ENCODE measurements at places on chromosomes 4 and X.

DNA sequence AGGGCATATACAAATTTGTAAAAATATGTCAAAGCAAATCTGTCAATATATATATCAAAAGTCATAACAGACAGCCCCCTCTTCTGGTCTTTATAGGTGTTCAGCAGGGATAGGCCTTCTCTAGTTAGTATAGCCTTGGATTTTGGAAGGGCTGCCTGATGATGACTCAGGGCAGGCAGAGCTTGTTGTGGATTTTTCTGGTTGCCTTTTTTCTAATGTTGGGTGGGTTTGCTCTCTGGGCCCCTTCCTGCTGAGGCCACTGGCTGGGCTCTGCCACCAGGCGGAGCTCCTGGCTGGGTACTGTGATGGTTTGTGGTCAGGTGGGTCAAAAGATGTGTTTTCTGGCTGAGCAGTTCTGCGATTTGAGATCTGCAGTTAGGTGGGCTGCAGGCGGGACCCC lies 294.2 kb downstream of the GRIA2 start:
- DNase-seq, result no peak

DNA sequence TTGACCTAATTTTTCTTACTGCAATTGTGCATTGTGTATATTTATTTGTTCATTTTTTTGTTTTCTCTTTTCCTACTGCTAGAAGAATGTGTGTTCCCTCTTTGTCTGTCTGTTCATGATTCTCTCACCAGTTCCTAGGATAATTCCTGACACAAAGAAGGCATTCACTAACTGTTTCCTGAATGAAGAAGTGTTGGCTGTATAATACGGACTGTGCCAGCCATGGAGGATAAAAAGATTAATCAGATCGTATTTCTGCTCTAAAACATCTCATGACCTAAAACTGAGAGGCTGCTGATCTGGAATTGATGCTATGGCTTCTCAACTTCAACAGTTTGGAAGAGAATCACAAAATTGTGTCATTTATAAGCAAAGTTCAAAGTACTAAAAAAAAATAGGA lies 563.1 kb upstream of the FRG1 start:
- DNase-seq, result no peak

GRCh38 chr4:52966781-52967180 lies 104.7 kb downstream of the RASL11B start:
- no peak for DNase-seq

DNA sequence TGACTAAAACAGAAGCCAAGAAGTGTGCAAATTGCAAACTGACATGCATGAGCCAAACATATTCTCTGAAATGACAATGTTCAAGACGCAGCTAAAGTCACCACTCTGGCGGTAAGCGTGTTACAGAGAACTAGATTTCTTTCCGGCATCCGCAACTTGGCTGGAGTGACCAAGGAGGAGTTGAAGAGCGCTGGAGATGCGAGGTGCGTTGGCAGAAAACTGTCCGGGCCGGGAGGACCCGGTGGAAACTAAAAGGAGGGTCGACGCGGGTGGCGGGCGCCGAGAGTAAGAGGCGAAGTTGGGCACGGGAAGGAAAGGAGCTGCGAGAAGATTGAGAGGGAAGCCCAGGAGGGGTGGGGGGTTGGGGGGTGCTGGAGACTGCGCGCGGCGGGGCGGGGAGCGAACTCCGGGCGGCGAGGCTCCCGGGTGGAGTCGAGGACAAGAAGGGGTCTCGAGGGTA lies 807 bp downstream of the SEL1L3 start:
- DNase-seq, result no peak

DNA sequence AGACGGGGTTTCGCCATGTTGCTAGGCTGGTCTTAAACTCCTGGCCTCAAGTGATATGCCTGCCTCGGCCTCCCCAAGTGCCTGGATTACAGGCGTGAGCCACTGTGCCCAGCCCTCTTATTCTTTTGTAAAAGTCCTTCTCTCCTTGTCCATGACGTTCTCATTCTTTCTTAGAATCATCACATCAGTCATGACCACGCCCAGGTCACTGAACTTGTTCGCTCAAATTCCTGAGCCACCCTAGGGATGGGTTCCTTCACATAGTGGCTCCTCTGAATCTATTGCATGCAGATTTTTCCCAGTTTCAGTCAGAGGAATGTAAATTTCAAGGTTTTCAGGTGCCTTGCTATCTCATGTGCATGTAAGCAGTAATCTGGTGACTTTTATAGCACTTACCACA lies 15.7 kb downstream of the JADE1 start:
- DNase-seq, result no peak

DNA sequence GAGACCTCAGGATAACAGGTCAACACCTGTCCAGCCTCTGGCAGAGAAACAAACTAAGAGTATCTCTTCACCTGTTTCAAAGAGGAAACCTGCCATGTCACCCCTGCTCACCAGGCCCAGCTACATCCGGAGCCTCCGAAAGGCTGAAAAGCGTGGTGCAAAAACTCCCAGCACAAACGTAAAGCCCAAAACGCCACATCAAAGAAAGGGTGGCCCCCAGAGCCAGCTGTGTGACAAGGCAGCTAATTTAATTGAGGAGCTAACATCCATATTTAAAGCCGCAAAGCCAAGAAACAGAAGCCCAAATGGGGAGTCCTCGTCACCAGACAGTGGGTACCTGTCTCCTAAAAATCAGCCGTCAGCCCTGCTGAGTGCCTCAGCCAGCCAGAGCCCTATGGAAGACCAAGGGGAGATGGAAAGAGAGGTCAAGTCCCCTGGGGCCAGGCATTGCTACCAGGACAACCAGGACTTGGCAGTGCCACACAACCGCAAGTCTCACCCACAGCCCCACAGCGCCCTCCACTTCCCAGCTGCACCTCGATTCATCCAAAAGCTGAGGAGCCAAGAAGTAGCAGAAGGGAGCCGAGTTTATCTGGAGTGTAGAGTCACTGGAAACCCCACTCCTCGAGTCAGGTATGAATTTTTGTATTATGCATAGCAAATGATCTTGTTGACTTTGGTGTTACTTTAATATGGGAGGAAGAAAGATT lies 15.1 kb downstream of the PALLD start:
- DNase-seq, result no peak

DNA sequence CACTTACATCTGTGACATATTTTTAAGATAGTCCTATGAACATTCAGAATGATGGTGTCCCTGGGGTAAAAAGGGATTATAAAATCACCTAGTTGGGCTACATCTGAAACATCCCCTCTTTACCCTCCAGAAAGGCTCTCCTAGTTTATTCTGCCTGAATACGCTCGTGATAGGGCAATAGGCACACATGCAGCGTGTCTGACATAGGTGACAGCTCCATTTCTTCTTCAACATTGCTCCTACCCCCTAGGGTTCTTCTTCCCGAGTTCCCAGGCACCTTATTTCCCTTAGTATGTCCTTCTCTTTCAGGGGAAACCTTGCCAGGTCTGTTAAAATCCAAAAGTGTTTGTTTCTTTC lies 27.1 kb upstream of the CFAP299 start:
- no peak for DNase-seq

GRCh38 chr4:83449009-83449408 lies 6.6 kb downstream of the HELQ start:
- no peak for DNase-seq

DNA sequence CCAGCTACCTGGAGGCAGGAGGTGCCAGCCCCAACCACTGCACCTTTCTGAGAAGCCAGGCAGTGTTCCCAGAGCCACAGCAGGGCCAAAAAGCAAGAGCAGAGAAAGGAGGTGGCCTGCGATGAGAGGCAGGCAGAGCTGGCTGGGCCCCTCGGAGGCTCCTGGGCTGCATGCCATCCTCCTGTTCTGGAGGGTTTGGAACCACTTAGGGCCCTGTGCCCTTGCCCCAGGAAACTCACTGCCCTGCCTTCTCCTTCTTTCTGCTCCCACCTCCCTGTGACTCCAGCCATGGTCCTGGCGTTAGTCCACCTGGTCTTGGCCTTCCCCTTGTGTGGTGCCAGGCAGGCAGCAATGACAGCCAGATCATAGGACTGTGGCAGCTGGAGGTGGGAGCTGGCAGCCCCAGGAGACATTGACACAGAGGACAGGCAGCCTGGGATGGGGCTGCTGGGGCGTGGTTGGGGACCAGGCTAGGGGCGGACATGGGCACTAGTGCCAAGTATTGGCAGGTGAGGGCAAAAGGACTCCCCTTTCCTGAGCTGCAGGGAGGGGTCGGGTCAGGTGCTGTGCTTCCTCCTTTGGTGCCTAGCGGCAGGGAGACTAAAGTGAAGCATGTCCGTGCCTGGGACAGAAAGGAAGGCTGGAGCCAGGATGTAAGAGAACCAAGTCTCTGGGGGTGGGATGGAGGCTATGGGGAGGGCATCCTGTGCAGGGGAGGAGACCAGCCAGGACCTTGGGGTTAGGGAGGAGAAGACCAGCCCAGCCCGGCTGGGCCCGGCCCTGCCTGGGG lies 1.4 kb downstream of the APLN start:
- no peak for DNase-seq

DNA sequence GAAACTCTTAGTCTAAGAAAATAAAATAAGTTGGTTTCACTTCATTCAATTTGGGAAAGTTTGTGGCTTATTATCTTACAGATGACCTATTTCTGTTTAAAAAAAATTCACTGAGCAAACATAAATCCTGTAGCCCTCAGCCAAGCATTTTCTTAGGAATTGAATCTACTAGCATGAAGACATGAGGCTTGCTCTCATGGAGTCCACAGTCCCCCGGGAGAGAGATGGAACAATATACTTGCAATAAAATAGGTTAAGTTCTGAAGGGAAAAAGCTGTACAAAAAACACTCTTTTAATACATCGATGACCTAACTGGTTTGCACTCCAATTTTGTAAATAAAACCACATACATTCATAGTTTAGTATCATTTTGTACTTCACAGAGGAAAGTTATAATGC lies 642.6 kb upstream of the FAM241A start:
- no peak for DNase-seq

- no peak for DNase-seq
Observed at GRCh38 chrX:50093625-50094024, 107.2 kb downstream of the AKAP4 start.

DNA sequence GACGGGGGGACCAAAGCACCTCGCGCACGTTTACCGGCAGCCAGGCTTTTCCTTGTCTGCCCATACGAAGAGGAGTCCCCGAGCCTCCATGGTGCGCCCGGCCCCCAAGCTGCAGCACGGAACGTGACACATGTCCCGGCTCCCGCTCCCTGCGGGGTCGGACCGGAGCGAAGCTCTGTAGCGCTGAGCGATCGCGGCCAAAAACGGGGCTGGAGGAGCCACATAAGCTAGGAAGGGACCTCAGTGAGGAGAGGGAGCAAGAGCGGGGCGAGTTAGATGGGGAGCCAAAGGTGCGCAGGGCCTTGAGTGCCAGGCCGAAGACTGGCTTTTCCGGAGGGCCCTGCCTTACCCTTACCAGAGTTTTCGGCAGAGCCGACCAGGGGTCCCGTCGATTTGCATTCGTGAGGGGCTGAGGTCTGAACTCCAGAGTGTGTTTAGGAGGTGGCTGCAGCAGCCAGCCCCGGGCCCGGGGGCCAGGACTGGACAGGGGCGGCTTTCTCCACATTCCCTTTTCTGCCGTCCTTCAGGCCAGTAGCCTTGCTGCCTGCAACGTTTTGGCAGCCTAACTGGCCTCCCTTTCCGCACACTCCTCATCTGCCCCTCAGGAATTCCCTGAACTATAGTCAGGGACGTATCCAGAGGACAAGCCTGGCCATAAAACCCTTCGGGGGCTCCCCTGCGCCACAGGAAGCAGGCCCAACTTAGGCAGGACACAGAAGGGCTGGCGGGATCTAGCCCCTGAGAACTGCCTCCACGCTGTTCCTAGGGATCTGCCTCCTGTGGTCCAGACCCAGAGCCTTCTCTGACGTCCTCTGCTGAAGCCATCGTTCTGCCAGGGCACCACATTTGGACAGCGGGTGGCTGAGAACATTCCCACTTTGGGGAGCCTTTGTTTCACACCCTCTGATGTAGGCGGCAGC lies 689 bp downstream of the SSR4 start:
- no peak for DNase-seq

GRCh38 chrX:2498781-2499302 lies 1.9 kb downstream of the DHRSX start:
- DNase-seq, result no peak

All from uterus (tissue), 4 donors.